ENCODE measurements at places on chromosomes 12 and 14.

GRCh38 chr12:6939191-6939540 lies 4.5 kb upstream of the RNU7-1 start:
- DNase-seq, result no peak

- no peak for DNase-seq
Measured at GRCh38 chr12:26113181-26113654, 11.6 kb downstream of the BHLHE41 start.

DNA sequence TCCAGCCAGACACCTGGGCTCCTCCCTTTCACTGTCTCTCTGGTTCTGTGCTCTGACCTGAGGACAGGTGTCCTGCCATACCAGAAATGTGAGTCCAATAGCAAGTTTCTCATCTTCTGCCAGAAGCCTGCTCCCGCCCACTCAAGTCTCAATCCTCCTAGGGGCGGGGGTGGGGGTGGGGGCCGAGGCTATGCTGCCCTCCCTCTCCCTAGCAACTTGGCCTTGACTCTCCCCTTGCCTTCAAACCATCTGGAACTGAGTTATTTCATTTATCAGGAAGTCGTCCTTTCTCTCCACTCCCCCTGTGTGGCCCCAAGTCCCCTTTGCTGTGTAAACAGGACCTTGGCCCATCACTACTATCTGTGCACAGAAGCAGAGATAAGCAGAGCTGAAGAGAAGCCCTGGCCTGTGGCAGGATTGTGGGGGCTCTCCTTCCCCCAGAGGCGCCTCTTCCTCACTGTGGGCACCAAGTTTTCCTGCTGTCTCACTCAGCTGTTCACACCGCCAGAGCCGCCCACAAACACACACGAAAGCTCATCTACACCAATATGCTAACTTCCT lies 117.1 kb downstream of the DPF3 start:
- DNase-seq, result no peak

DNA sequence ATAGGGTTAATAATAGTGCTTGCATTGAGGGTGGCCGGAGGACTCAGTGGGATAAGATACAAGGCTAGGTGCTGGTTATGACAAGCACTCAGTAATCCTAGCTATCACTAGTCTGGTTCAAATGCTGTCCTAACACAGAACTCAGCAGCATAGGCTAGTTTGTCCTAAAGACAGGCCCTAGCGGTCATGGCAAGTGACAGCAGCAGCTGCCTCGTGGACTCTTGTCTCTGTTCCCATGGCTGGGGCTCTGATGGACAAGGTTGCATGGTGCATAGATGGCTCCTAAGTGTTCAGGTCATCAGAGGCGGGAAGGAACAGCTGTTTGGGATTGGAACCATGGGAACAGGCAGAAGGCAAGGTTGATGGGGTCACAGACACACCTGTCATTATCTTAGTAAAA lies 42.4 kb upstream of the IGF1 start:
- DNase-seq, result no peak

- DNase-seq, result no peak
Measured at GRCh38 chr12:14651371-14651770, 45.0 kb downstream of the GUCY2C start.

GRCh38 chr14:61569812-61570548 lies 125.3 kb upstream of the HIF1A start:
- DNase-seq, result no peak

GRCh38 chr12:132448463-132448820 lies 41.5 kb upstream of the FBRSL1 start:
- no peak for DNase-seq

GRCh38 chr12:121916719-121917118 lies 1.7 kb upstream of the CFAP251 start:
- no peak for DNase-seq
